ENCODE measurements at places on chromosomes 12 and 14. TPM values are rescaled to one million over a fixed set of nuclear protein-coding genes. Genes with fewer than 3 reads are reported as not detected.

DNA sequence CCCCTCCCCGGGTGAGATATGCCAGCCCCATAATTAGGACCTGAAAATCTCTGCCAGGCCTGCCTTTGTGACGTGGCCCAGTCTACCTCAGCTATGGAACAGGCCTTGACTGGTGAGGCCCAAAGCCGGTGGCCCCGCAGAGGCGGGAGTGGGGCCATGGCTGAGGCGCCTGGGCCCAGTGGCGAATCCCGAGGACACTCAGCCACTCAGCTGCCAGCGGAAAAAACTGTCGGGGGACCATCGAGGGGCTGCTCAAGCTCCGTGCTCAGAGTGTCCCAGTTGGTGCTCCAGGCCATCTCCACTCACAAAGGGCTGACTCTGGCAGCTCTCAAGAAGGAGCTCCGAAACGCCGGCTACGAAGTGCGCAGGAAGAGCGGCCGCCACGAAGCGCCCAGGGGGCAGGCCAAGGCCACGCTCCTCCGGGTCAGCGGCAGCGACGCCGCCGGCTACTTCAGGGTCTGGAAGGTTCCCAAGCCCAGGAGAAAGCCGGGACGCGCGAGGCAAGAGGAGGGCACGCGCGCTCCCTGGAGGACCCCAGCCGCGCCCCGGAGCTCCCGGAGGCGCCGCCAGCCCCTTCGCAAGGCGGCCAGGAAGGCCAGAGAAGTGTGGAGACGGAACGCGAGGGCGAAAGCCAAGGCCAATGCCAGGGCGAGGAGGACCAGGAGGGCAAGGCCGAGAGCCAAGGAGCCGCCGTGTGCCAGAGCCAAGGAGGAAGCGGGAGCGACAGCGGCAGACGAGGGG lies 21.4 kb downstream of the ZNF641 start:
- DNase-seq: no peak

PPP1R1A gene
- not detected for total RNA-seq

GRCh38 chr12:83224012-83224411 lies 537.3 kb downstream of the TMTC2 start:
- no peak for DNase-seq

FAM181A gene
- total RNA-seq: not detected

- DNase-seq: no peak
Observed at GRCh38 chr12:131351319-131352028, 359.4 kb upstream of the SFSWAP start.

COCH gene
- total RNA-seq: 1.3 TPM

DNA sequence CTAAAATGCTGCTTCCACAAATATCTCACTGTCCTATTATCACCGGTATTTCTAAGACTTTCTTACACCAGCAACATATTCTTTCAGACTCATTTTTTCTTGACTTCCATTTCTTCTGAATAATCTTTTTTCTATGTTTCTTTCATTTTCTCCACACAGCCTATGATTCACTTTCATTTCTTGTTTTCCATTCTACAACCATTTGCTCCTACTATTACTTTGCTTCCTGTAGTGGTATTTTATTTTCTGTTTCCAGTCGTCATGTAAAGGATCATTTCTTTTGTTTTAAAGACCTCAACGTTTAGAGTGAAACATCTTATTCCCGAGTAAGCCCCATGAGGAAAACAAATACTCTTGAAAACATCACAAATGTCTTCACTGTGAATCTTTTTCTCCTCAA lies 182.2 kb upstream of the MDGA2 start:
- DNase-seq: no peak

DNA sequence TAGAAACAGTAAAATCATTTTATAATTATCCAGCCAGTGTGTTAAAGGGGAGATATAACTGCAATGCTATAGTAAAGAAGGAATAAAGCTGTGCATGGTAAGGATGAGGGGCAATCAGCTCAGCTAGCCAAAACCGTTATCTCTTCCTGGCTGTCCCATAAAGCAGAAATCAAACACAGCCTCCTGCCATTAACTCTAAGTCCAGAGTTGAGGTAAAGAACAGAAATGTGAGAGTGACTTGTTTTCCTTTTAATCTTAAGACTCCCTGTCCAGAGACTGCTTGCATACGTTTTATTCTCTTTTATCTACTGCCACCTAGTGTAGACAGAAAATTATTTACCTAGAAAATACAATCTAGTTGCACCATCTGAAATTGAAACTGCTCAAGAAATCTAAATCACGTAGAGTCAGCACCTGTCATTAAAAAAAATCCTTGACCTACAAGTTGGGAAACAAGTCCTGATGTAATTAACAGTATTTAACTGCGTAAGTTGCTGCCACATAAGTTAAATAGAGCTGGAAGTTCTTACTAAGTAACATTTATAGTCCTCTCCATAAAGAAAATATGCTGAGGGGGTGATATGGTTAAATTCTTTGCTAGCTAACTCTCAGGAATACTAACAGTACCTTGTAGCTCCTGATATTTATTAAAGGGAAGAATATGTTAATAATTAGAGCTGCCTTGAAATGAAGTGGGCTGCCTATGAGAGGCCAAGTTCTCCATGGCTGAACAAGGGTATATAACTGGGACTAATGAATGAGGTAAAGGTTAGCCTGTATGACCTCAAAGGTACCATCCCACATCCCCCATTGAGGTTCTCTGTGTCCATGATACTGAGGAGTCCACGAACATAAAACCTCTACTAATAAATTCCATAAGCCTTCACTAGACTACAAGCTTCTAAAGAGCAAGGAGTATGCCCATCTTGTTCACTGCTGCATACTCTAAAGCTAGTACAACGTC lies 62.7 kb downstream of the GALNT4 start:
- DNase-seq: no peak

DNA sequence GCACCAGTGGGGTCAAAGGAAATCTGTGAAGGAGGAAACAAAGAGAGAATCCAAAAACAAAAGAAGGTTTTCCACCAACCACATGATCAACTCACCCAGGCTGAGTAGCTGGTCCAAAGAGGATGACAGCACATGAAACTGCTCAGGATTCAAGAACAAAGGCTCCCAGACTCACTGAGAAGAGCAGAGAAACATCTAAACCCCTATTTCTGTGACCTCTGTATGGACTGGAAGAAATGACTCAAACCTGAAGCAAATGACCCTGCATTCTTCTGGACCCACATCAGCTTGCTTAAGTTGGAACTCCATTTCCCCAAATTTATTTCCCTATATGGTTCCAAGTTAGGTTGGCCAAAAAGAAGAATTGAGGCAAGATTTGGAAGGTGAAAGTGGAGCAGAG lies 26.3 kb downstream of the TC2N start:
- no peak for DNase-seq

- no peak for DNase-seq
Observed at GRCh38 chr14:37142835-37143401, 29.5 kb downstream of the SLC25A21 start.

TMCC3 gene
- total RNA-seq: 0.12 TPM

- no peak for DNase-seq
Observed at GRCh38 chr14:63922696-63923421, 70.1 kb downstream of the SYNE2 start.

- DNase-seq: no peak
Observed at GRCh38 chr12:105892362-105892910, 246.3 kb downstream of the NUAK1 start.

- DNase-seq: no peak
Observed at GRCh38 chr14:94844593-94845152, 74.8 kb upstream of the GSC start.

GRCh38 chr12:76041406-76041805 lies 9.8 kb upstream of the PHLDA1 start:
- no peak for DNase-seq

GRCh38 chr14:59632381-59632780 lies 55.8 kb upstream of the CCDC175 start:
- DNase-seq: no peak

GRCh38 chr14:51576117-51576430 lies 75.6 kb upstream of the FRMD6 start:
- no peak for DNase-seq

MANSC4 gene
- not detected for total RNA-seq

GRCh38 chr12:96303653-96304052 lies 96.6 kb downstream of the CDK17 start:
- DNase-seq: no peak

PROX2 gene
- not detected for total RNA-seq

DNA sequence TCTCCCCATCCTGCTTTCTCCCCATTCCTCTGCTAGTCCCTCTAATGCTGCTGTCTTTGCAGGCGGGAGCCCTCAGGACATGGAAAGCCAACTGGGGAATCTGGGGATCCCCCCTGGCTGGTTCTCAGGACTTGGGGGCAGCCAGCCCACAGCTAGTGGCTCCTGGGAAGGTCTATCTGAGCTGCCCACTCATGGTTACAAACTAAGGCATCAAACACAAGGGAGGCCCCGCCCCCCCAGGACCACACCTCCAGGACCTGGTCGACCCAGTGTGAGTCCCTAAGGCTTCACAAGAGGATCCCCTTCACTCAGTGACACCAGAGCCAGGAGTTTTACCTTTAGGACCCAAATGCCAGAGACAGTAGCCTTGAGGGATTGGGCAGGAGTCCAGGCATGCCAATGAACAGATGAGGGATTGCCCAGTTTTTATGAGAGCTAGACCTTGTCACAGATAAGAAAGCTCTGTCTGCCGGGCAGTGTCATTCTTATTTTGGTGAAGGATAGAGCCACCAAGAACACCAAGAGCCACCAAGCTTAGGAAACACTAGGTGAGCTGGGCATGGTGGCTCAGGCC lies 8.0 kb upstream of the CPNE6 start:
- DNase-seq: no peak

RASSF9 gene
- total RNA-seq: not detected

GRCh38 chr12:29223426-29223825 lies 74.3 kb downstream of the FAR2 start:
- DNase-seq: no peak

FAM177A1 gene
- 43.2 TPM for total RNA-seq

DNA sequence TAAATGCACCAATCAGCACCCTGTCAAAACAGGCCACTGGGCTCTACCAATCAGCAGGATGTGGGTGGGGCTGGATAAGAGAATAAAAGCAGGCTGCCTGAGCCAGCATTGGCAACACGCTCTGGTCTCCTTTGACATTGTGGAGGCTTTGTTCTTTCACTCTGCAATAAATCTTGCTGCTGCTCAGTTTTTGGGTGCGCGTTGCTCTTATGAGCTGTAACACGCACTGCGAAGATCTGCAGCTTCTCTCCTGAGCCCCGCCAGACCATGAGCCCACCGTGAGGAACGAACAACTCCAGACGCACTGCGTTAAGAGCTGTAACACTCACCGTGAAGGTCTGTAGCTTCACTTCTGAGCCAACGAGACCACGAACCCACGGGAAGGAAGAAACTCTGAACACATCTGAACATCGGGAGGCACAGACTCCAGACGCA lies 8.4 kb upstream of the PIANP start:
- no peak for DNase-seq

RAPGEF3 gene
- 4.7 TPM for total RNA-seq

INHBC gene
- not detected for total RNA-seq

DNA sequence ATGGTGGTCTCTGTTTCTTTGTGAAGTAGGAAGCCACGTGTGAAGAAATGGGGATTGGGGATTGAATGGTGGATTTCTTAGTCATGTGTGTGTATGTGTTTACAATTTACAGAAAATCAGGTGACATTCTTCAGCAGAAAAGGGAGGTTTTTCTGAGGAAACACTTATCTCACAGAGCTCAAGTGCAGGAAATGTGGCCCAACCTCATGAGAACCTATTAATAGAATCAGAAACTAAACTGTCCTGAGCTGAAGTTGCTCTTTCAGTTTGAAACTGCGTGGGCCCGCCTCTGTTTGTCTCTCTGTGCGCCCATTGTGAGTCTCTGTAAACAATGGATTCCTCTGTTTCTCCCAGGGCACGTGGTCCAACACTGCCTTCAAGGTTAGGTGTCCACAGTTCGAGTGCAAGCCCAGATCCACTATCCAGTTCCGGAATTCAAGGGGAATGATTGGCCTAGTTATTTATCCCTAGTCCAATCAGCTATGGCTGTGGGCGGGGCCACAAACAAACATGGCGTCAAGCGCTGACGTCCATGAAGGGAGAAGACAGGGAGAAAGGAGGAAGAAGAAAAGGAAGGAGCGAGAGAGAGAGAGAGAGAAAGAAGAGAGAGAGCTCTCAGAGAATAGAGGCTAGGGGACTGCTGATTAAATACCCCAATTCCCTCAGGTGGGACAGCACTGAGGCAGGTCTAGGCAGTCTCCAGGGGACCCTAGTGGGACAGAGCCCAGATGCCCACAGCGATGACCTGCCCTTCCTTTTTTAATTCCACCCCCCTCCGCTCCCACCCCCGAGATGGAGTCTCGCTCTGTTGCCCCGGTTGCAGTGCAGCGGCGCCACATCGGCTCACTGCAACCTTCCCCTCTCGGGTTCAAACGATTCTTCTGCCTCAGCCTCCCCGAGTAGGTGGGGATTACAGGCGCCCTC lies 31.4 kb upstream of the C12orf76 start:
- peak; percentile 76 for DNase-seq

- no peak for DNase-seq
Observed at GRCh38 chr14:72783741-72784140, 110.2 kb downstream of the DPF3 start.

NAB2 gene
- 73.6 TPM for total RNA-seq

- no peak for DNase-seq
Observed at GRCh38 chr14:99737956-99738667, 54.0 kb downstream of the CYP46A1 start.

PTPRB gene
- total RNA-seq: not detected

CLMN gene
- 0.80 TPM for total RNA-seq

Measured in activated T-helper 1 cell treated with anti-CD3 and anti-CD28 coated beads, Interleukin-12 subunit alpha, Interleukin-12 subunit beta, Interleukin-2, Interleukin-4 antibody, amounts not matched to agents 30 ng/mL and 10 ng/mL and 1 ng/mL, durations not matched to agents 14 hours and 24 hours and 36 hours (primary cell).